ENCODE measurements at places on chromosomes 2 and 18.

DNA sequence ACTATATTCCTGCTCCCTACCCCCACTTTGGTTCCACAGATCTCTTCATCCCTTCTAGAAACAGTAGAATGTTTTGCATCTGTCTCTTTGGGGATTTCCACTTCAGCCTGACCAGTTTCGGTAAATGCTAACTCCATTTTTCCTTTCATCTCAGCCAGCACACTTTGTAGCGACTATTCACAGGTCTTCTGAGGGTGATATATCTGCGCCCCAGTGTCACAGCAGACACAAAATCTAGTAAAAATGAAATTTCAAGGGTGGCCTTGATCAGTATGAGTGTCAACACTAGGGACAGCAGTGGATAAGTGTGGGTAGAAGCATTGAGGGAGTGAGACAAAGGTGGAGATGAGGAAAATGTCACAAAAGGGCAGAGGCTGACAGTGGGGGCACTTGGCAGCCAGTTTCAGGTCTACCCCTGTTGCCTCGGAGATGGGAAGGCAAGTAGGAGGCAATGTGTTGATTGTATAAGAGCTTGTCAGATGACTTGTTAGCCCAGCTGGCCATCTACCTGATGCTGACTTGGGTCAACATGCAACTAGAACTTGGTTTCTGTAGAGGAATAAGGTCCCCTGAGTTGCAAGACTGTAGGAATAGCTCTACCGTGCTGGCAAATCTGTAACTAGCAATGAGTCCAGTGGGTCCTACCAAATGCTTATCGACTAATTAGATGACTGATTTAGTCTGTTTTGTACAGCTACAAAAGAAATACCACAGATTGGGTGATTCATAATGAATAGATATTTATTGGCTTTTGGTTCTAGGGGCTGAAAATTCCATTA, 60.7 kb downstream of the CXCR4 start:
- no peak for DNase-seq

DNA sequence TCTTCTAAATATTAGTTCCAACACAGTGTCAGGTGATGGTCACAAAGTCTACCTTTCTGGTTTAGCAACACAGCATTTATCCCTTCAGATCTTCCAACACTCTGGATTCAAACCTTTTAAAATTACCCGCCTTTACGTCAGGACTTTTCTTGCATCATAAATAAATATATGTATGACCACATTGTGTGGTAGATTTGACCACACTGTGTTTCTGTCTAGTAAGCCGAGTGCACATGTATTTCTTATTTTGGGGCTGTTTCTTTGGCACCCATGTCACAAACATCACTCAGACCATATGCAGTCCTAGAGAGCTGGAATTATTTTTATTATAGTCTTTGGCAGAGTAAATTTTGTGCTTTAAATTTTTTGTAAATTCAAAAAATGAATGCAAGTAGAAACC, 172.1 kb downstream of the ANKRD44 start:
- no peak for DNase-seq

- DNase-seq, result no peak
Observed at GRCh38 chr2:182330451-182331305, 96.2 kb downstream of the PDE1A start.

DNA sequence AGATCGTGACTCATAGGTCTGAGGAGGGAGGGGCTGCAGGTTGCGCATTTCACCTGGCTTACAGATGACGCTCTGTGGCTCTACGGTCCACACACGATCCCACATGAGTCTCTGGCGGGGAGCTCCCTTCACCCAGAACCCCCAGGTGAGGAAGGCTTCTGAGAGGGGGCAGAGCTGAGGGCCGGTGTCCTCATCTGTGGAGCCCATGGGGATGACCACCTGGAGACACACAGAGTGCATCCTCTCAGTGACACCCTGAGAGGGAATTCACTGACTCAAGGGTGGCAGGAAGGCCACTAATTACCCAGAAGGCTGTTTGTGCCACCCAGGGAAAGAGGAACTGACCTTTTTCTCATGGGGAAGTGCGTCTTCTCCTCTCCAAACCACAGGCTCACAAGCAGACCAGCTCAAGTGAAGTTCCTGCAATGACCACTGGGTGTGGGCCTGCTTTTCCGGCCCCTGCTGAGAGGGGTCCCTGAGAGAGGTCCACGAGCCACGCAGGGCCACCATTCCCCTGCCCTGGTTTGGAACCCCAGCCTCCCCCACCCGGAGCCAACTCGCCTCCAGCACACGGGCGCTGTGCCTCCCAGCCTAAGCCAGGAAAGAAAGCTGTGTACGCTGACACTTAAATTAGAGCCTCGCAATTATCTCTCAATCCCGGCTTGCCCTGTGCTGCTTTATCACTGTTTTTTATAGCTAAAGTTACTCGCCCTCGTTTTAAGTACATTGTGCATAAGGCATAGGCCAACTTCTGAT, 114.1 kb downstream of the BCL11A start:
- no peak for DNase-seq

DNA sequence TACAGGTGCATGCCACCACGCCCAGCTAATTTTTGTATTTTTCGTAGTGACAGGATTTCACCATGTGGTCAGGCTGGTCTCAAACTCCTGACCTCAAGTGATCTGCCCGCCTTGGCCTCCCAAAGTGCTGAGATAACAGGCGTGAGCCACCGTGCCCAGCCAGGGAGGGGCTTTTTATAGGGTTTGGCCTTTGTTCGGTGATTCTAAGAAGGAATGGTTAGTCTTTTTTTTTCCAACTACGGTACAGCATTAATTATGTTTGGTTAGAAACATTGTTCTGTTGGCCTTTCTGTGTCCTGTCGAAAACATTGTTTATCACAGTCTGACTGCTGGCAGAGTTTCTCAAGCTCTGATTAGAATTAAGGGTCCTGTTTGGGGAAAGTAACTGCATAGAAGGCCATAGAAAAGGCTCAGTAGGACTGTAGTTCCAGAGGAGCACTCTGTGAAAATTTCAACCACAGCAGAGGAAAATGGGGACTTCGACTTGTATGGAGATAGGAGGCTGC, 19.3 kb upstream of the SMCHD1 start:
- DNase-seq, result no peak

All from SW 1271 (cell line).